ENCODE measurements at places on chromosomes 3 and 15.

DNA sequence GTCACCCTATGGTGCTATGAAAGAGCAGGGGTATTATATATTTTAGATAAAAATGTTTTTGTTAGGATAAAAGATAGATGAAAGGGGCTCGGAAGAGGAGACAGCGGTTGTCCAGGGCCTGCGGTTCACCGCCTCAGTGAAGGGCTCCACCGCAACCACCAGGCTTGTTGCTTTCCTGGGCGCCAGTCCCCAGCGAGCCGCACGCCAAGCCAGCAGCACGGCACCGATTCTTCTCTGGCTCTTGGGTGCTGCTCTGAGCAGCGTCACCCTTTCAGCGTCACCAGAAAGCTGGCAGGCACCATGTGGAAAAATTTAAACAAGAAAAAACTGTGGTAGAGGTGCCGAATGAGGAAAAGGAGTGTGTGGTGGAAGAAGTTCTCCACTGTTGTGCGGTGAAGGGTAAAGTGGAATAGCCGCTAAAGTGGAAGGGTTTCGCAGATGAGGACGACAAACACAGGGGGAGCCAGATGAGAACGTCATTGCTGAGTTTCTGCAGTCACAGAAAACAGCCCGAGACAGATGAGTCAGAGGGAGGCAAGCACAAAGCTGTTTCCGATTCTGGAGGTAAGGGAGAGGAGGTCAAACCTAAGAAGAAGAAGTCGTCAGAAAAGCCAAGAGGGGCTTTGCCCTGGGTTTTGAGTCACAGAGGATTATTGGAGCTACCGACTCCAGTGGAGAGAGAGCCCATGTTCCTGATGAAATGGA lies 569.2 kb downstream of the ZBBX start:
- DNase-seq, result no peak

- no peak for DNase-seq
These were observed 94.8 kb downstream of the GABRG3 start for GRCh38 chr15:27065785-27066184.

- no peak for DNase-seq
These were observed 143.3 kb downstream of the CHDH start for GRCh38 chr3:53702776-53703530.

DNA sequence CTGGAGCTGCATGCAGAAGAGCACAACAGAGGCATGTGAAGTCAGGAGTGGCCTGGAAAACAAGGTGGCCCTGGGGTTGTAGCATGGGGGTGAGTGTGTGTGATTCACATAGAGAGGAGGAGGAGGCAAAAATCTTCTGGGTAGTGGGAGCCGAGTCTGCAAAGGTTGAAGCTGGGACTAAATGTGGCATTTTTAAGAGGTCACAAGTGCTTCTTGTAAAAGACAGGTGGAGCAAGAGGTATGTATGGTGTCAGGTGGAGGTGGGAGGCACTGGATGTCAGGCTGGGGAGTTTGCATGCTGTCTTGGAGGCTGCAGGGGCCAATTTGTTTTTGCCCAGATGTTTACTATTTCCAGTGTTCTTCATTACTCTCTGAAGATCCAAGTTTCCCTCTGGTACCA lies 42.4 kb downstream of the C3orf20 start:
- DNase-seq, result no peak

GRCh38 chr3:139916271-139916670 lies 18.7 kb upstream of the CLSTN2 start:
- DNase-seq, result no peak

GRCh38 chr3:76122007-76122406 lies 336.7 kb upstream of the ZNF717 start:
- DNase-seq, result peak; percentile 5

DNA sequence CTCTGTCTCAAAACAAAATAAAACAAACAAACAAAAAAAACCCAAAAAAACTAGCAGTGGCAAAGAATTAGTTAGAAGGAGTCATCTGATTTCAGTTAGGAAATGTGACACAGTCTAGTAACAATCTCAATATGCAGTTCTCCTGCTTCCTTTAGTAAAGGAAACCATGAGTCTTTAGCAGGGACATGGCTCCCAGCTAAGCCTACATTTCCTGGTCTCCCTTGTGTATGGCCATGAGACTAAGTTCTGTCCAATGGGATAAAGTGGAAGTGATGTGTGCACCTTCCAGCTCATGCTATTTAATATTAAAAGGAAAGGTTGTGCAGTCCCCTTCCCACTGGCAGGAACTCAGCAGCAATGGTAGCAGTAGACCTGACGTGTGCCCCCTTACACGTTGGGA lies 74.6 kb downstream of the GREM1 start:
- DNase-seq, result no peak

- no peak for DNase-seq
These were observed 150.8 kb upstream of the STAC start for GRCh38 chr3:36229496-36229895.

GRCh38 chr15:34047893-34048775 lies 9.1 kb upstream of the AVEN start:
- DNase-seq, result no peak

DNA sequence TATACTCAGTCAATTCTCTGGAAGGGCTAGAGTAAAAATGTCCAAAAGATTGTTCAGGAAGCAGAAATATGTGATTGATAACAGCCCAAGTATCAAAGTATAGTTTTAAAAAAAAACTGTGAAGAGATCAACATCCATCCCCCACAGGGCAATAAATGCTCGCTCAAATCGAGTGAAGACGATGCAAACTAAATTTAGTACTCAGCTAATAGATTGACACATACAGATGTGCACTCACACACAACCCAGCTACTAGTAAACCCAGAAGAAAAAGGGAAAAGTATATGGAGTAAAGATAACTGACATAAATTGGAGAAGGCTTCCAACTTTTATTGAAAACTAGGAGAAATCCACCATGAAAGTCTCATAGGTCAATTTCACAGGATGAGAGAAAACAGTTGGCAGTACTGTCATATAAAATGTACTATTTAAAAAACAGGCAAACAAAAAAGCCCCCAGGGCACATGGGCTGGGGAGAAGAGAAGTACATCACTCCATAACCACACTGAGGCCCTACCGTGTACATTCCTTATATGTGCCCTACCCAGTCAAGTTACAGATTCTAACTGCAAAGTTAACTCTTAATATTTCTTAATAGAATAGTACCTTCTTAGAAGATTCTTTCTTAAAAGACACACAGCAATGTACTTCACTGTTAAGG lies 125.7 kb downstream of the TBL1XR1 start:
- DNase-seq, result no peak

DNA sequence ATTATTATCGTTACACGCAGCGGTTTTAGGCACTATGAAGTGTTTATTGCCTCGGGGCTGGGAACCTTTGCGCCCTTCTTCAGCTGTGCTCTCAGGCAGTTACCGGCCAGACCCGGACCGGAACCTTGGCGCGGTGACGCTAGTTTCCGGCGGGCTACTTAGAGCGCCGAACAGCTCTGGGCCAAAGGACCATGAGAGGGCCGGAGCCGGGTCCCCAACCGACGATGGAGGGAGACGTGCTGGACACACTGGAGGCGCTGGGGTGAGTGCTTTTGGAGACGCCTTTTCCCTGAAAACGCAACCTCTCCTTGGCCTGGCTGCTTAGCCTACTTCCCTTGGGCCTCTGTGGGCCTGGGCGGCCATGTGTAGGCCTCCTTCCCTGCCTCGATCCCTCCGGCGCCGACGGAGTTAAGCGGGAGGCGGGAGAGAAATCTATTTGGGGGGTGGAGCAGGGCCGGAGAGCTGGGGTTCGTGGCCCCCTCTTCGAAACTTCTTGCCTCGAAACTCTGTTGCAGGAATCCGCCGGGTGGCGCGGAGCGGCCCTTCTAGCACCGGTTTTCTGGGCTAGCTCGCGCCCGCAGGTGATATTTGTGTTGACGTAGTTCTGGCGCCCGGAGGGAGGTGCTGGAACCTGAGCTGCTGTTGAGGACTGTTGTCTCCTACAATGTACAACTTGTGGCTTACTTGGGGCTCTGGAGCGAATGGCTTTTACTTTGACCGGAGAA lies at the start of gene FAM98B:
FAM98B (plus strand) TSS at position 157 of the 725 bp plus-strand sequence; CDS start at position 192, 35 bp downstream.
- DNase-seq, result peak; percentile 78

DNA sequence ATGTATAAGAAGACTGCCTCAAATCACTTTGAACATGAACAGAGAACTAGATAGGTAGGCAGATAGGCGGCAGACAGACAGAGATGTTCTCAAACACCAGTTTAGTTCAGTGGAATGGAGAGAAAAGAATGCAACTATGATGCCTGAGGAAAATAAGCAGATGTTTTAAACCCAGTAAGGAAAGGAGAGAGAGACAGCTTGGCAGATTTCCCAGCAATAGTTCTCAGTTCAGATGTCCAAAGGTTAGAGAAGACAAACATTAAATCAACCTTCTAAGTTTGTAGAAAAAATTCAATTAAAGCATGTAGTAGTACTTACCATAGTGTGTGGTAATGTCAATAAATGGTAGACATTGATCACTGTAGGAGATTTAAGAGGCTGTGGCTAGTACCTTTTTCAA lies 209.6 kb upstream of the PFN2 start:
- DNase-seq, result no peak

GRCh38 chr3:32866533-32866932 lies 48.7 kb downstream of the TRIM71 start:
- DNase-seq, result no peak

- DNase-seq, result no peak
These were observed 120.1 kb downstream of the ANP32A start for GRCh38 chr15:68700455-68701123.

DNA sequence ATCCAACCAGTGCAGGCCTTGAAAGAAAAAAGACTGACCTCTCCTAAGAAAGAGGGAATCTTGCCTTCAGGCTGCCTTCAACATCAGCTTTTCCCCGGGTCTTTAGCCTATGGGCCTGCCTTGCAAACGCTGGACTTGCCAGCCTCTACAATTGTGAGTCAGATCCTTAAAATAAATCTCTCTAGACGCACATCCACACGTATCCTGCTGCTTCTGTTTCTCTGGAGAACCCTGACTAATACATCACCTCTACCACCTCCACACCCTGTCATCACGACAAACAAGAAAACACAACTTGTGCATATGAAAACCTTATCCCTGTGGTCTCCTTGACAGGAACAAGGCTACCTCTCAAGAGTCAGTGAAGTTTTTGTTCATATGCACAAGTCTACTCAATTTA lies 11.8 kb downstream of the CYFIP1 start:
- DNase-seq, result peak; percentile 75

GRCh38 chr15:62257996-62258521 lies 93.0 kb upstream of the C2CD4B start:
- no peak for DNase-seq

DNA sequence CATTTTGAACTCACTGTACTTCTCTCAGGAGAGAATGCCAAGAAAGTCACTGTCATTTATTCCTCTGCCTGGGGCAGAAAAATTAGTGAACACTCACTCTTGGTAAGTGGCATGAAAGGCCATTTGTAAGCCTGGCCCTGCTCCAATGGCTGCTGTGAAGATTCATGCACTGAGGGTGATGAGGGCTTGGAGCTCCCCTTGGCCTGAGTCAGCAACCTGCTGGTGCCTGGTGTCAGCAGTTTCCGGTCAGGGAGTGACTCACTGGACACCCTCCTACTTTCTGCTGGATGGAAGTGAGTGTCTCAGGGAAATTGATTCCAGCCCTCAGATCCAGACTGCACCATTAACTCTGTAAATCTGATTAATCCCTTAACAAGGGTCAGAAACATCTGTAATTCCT lies 37.6 kb downstream of the TRA2B start:
- peak; percentile 85 for DNase-seq

DNA sequence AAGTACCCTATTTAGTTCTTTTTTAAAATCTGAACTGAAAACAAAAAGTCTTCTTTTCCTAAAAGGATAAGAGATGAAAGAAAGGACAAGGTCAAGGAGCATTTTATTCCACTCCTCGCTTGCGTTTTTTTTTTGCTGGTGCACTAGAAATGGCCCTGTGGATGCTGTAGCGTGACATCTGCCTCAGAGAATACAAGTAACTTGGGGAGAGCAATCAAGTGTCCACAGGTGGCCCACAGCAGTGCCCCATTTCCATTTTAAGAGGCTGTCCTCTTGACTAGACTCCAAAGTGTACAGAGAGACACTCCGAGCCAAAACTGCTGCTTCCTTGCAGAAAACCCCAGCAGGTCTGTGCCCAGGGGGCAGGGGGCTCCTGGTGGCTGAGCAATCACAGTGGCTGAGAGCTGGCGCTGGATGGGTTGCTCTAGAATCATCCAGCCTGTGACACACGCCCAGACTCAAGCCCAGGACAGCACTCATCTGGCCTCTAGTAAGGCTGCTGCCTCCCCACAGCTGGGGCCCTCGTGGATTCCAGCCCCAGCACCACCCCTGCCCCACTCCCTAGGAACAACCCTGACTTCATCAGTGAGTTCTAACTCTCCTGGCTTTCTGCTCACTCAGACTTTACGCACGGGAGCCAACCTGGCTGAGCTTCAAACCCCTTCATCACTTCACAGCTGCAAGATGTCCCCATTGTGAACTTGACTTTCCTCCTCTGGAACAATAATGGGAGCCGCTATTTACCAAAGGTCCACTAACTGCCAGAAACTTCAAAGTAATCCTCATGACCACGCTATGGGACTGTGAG lies 71.1 kb upstream of the SPATA12 start:
- no peak for DNase-seq

GRCh38 chr3:56976651-56977560 lies 83.6 kb upstream of the SPATA12 start:
- no peak for DNase-seq

DNA sequence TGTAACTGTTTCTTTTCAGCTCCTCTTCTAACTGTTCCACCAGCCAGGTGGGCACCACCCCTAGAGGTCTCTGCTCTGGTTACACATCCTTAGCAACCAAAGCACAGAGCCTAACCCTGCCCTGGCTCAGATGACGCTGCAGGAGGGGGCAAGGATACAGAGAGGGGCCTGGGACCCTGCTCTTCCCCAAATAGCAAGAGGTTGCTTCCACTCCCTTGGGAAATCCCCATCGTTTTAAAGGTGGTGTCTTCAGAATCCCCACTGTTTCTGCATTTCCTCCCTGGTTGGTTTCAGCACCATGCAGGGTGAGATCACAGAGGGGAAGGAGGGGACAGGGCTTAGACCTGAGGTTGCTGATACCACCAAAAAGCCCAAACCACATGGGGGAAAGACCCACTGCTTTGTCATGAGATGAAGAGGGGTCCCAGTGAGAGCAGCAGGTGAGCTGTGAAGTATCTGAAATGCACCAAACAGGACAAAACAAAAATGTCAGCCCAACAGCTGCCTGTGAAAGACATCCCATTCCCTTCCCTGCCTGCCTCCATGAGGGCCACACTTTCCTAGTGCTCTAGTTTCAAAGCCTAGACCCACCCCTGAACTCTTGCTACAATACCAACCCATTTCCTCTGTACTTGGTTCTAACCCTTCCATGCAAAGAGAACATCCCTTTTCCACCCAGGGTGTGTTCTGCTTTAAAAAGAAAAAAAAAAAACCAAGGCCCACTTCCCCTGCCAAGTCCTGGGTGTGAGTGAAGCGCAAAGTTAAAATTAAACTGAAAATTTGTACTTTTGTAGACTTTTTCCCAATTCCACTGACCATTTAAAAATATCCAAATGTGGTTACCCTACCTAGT lies 29.0 kb downstream of the ANP32A start:
- DNase-seq, result peak; percentile 88
